ENCODE measurements at places on chromosomes 5 and 9.
A peak's percentile ranks its signal among the peaks of the same experiment; 100 is the strongest.

DNA sequence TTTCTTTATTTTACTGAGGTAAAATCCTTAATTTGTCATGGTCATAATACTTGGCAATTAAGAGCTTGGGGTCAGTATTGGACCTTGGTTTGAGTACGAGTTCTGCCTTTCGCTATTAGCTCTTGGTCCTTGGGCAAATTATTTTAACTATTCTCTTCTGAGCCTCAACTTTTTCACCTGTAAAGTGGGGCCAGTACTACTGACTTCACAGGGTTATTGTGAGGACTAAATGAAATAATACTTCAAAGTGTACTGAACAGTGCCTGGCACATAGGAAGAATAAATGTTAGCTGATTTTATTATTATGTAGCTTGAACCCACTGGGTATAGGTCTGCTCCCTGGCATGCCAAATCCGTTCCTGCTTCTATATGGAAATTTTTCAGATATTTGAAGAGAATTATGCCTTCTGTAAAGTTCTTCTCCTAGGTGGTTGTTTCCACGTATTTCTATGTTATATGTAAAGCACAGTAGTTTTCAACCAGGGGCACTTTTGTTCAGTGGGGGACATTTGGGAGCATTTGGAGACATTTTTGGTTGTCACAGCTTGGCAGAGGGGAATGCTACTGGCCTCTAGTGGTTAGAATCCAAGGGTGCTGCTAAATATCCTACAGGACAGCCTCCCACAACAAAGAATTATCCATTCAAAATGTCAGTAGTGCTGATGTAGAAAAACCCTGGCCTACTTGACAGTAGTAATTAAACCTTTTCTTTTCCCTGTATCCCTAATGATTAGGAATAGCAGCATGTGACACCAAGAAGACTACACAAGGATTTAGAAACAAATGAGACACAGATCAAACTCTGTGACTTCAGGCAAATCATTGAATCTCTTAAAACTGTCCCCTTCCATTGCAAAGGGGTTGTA is 4.5 kb downstream of the RCL1 start:
- DNase-seq: no peak

DNA sequence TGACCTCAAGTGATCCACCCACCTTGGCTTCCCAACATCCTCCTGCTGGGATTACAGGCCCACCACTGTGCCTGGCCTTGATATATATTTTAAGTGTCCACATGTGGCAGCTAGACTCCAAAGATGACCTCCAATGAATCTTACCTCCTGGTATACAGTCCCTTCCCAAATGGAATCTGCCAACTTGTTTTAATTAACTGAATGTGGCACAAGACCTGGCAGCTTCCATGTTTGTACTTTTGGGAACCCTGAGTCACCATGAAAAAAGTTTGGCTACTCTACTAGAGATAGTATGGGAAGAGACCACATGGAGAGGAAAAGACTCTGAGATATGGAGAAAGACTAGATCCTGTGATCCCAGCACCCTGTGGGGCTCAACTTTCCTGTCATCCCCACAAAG is 42.5 kb downstream of the CCL28 start:
- no peak for DNase-seq

DNA sequence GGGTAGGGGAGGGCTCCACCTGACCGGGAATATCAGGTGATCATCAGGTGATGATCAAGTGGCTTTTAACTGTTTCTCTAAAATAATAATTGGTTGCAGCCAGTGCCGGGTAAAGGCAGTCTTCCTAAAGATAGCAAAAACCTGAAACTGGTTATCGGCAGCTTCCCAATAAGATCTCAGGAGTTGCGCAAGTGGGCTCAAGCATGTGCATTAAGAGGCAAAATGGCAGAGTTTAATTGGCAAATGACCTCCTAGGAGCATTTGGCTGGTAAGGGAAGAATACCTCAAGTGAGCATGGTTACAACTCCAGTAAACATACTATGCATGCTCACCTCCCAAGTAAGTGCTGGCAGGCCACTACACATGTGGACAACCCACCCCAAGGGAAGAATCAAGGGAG is 4.2 kb downstream of the C1QTNF3 start:
- no peak for DNase-seq

- no peak for DNase-seq
These were observed 597.9 kb upstream of the SGCD start for GRCh38 chr5:155728857-155729683.

DNA sequence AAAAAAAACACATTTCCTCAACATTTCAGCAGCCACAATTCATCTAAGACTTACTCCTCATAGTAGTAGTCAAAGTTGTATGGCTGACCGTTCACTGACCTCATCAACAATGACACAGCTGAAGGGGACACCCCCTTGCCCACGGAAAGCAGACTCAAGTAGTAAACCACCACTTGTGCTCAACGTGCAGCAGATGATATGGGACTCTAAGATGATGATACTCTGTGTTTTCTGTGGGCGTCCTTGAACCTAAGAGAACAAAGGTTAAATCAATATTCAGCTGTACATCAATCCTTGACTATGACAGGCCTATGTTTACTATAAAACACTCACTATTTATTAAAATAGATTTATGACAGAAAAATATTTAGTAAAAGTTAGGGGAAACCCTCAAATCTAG is 71.6 kb downstream of the SETX start:
- no peak for DNase-seq

DNA sequence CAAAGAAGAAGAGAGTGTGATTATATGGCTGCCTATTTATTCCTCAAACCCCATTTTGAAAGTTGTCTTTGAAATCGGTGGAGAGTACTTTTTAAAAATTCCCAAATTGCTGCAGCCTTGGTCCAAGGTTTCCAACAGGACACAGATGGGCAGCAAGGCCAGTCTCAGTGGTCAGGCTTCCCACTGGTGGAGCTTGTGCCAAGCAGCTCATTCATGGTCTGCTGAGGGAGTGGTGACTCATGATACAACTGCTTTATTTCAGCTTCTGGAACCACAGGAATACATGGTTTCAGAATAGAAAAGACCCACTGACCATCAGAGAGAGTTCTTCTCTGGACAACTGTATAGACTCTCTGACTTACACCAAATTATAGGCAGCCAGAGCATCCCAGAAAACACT is 673.1 kb upstream of the KLF4 start:
- no peak for DNase-seq

GRCh38 chr9:211557-211956 is 3.1 kb upstream of the DOCK8 start:
- DNase-seq: no peak

DNA sequence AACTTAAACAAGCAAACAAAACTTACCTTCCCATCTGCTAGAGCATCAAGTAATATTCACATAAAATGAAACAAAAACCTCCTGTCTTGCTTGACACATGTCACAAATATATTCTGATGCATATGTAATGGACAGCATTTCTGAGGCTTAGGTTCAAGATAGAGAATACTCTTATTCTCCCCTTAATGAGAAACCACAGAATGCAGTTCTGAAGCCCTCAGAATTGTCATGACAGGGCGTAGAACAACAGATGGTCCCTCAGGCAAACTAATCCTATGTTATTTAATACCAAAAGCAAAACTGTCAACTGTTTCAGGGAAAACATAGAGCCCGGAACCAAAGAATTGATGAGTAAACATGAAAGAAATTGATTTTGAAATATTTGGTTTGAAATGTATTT is 229.9 kb upstream of the RIOK2 start:
- DNase-seq: no peak

DNA sequence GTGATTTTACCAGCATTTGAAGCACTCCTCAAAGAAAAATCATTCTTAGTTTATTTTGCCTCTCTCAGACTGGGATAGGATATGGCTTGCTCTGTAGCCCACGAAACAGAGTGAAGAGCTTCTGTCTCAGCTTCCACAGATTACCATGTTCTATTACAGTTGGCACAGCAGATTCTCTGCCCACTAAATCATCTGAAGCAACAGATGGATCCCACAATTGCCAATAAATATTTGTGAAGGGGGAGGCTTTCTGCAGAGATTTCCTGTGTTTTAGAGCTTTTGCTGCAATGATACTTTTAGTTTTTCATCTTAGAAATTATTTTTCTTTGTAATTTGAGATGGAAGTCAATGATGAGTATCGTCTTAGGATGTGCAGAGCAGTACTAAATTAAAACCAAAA is 12.3 kb upstream of the MAP3K1 start:
- no peak for DNase-seq

GRCh38 chr5:145408048-145408341 is 427.1 kb downstream of the PRELID2 start:
- no peak for DNase-seq

- peak; percentile 5 for DNase-seq
These were observed 268.2 kb downstream of the MAST4 start for GRCh38 chr5:66864240-66864884.

DNA sequence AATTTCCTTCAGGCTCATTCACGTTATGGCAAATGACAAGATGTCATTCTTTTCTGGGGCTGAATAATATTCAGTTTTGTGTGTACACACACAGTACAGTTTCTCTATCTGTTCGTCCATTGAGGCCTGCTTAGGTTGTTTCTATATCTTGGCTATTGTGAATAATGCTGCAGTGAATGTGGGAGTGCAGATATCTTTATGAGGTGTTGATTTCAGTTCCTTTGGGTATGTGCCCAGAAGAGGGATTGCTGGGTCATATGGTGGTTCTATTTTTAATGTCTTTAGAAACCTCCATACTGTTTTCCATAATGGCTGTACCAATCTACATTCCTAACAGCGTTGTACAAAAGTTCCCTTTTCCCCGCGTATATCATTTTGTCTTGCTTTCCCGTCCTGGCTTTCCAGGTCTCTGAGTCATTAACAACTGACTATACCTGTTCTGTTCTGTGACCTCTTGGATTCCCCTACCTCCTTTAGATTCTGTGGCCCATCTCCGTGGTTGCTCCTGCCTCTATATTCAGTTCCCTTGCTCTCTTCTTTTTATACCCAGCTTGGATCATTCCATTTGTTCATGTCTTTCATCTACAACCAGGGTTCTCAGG is 6.8 kb downstream of the SNX30 start:
- no peak for DNase-seq

DNA sequence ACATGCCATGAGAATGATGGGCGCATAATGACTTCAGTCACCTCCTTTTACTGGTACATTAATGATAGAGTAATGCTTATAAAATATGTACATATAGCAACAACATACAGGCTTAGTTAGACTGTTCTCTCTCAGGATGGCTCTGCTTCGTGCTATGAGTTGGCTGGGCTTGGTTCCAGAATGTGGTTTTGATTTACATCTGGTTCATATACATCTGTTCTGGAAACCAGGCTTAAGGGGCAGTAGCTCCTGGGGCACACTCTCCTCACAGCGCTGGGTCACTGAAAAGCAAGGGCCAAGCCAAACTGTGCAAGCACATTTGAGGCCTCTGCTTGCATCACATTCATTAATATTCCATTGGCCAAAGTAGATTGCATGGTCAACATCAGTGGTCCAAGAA is 44.9 kb downstream of the PCSK1 start:
- DNase-seq: no peak

GRCh38 chr9:108897324-108898096 is 35.4 kb downstream of the ACTL7A start:
- no peak for DNase-seq

DNA sequence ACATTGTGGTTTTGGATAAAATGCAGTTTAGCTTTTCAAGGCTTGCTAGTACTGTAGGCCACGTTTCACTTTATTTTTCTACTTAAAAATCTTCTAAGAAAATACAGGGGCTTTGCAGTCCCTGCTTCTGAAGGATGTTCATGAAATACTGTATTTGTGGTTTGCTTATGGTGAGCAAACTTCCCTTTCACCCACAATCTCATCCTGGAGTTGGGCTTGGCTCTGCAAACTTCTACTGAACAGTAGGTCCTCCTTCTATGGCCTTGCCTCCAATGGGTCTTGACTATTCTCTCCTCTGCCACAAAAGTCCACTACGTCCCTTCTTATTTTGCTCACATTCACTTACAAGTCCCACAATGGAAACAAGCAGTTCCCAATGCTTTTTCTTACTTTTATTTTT is 502.7 kb upstream of the KLF4 start:
- no peak for DNase-seq

DNA sequence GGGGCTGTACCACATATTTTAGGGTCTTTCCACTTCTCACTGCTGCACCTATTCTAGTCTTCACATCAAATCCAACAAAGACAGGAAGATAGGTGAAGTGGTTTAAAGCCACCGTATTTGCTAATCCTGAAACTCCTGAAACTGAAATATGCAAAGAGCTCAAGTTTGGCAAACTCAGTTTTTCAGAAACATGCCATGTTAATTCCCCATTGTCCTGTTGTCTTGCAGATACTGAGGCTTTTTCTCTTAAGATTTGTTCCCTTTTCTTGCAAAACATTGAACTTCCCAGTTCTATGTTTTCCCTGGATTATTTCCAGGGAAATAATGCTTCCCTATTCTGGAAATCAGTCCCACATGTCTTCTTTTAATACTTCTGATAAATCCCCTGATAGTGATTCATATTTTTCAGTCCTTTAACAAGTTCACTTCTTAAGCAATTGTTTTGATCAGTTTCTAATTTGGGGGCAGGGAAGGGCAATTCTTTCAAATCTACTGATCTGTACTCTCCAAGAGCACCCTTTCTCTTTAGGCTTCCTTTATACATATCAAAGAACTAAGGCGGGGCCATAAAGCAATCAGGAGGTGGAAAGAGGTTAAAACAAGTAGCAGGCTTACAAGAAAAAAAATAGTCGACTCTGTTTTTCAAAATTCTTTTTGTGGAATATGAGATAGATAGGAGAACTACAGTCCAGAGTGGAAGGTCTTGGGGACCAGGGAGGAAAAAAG is 648.5 kb downstream of the BNC2 start:
- no peak for DNase-seq

DNA sequence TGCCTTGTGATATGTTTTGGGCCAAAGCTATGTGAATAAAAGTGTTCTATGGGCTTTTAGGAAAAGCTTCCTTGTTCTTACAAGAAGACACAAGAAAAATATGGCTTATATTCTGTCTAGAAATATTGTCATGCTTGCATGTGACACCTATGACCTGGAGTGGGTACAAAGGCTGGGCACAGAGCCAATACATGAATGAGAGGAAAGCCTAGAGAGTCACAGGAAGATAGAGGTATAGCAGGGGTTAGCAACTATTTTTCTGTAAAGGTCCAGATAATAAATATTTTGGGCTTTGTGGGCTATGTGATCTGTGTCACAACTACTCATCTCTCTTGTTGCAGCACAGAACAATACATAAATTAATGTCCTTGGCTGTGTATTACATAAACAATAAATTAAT is 196.6 kb upstream of the CD180 start:
- no peak for DNase-seq

GRCh38 chr5:150184990-150185912 is 4.6 kb upstream of the SLC6A7 start:
- no peak for DNase-seq

DNA sequence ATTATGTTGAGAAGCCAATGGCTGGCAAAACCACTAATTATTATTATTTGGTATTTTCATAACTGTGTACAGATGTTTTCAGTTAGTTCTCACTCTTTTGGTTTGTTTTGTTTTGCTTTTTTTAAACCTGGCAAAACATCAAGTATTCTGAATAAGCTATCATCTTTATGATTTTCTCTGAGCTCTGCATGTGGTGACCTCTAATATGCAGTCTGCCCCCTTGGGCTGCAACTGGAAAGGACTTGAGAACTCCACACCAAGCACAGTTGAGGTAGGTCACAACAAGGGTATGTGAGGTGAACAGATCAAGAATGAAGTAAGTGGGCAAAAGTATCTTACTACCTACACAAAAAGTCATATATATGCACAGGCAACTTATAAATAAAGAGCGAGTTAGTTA is 202.2 kb downstream of the NFIB start:
- DNase-seq: no peak

Data from stimulated activated CD4-positive, alpha-beta T cell treated with anti-CD3 and anti-CD28 coated beads, TNF-alpha, amount 100 ng/mL, for 24 hours (primary cell).